ENCODE measurements at places on chromosomes 1 and 21.

- DNase-seq = no peak
Measured at GRCh38 chr21:14592296-14593000, 46.3 kb upstream of the SAMSN1 start.

- DNase-seq = no peak
Measured at GRCh38 chr1:212852105-212852688, 4.7 kb upstream of the SPATA45 start.

DNA sequence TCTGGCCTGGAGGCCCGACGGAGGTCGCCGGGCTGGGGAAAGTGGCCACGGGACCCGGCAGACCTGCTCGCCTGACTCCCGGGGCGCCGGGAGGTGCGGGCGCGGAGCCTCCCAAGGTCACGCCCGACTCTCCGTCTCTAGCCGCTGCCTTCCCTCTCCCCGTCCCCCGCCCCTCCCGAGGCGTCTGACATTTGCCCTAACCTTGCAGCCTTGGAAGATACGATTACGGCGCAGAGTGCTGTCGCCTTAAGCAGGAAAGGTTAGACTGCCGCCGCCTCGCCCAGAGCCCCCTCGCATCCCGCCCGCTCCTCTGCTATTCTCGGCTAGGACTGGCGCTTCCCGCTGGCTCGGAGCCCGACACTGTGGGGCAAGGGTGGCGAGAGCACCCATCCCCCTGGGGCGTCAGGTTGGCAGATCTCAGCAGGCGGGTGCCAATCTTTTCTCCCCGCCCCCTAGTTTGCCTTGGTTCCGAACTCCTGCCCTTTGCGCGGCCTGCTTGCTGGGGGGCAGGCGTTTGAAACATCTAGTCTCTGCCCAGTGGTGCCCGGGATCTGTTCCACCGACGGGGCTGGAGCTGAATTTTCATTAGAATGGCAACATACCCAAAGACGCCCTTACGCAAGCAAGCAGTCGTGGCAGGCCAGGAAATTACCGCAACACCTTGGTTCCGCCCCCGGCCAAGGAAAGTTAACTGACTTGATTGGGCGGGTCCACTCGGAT, 835 bp downstream of the PGM1 start:
- no peak for DNase-seq

GRCh38 chr1:172135076-172135672, 285.3 kb upstream of the C1orf105 start:
- no peak for DNase-seq

- DNase-seq = no peak
Measured at GRCh38 chr1:156476501-156477298, 23.9 kb downstream of the MEF2D start.

DNA sequence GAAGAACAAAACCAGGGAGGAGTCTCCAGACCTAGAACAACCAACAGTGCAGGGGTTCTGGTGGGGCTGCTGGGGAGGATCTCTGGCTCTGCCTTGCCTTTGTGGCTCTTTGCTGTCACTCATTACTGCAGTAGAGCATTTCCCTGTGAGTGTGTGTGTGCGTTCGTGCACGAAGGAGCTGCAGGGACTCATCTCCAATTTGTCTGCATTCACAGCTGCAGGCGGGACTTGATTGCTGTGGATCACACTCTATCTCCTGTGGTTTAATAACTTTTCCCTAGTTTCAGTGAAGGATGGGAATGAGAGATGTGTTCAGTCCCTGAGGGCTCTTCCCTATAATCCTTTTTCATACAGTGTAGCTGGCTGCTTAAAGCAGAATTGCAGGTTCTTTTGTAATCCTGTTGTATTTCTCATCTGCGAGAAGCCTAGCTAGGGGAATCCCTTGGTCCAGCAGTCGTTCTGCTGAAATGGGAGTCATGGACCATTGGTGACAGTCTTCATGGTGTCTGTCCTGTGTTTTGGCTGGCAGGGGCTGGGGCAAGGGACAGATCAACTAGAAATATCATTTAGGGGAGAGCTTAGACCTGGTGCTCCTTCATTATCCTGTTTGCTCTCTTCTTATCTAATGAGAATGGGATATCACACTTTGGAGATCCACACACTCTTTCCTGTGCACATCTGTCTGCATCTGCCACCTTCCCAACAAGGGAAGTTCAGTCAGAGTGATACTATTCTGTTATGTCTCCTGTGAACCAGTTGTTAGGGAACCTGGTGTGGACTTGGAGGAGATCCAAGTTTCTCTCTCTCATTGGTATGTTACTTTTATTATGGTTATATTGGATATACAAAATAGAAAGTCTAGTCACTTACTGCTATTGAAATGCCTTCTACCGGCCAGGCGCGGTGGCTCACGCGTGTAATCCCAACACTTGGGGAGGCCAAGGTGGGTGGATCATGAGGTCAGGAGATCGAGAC, 3.0 kb downstream of the PCP4L1 start:
- DNase-seq = no peak

- DNase-seq = no peak
Measured at GRCh38 chr1:172867216-172867818, 183.4 kb downstream of the TNFSF18 start.

Data from NCI-H2107 (cell line).